Stimulated activated CD4-positive, alpha-beta T cell treated with anti-CD3 and anti-CD28 coated beads, Interleukin-1b, Interleukin-23, amount 100 ng/mL, for 1 hour (primary cell): ENCODE measurements at places on chromosomes 6 and 20.

- no peak for DNase-seq
Measured at GRCh38 chr20:39800111-39800510, 838.0 kb downstream of the DHX35 start.

GRCh38 chr20:58877050-58877975 lies 24.8 kb downstream of the GNAS start:
- no peak for DNase-seq

GRCh38 chr20:6333110-6333509 lies 210.3 kb upstream of the FERMT1 start:
- no peak for DNase-seq

- DNase-seq = no peak
Measured at GRCh38 chr6:160238761-160239751, 19.6 kb downstream of the SLC22A2 start.

GRCh38 chr20:1832634-1833033 lies 62.6 kb upstream of the SIRPA start:
- DNase-seq = no peak

GRCh38 chr20:63665708-63666107 lies 7.6 kb downstream of the RTEL1 start:
- DNase-seq = no peak

DNA sequence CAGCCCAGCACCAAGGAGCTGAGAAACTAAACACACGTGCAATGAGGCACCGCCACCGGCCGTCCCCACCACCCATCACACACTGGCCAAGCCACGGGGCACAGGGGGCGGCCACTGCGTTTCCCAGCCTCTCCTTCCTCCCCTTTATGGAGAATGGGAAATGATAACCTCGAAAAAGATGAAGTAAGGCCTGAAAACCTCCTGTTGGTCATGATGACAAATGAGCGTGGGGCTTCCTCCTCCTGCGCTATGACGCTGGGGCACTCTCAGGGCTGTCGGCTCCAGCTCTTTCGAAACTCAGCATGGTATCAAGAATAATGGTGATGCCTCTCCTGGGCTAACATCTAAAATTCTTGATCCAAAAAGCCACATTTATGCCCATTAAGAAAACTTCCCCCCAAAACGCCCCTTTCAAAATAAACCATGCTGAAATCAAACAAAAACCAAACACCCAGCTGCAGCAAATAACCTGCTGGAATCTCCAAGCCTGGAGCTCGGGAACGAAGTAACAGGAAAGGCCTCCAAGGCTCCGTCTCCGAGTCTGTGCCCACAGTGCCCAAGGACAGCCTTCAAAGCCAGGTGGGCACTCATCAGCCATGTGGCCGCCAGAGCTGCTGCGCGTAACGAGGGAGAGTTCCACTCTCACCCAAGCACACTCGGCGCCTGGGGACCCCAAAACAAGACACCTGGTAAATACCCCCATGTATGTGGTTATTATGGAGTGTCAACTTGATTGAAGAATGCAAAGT lies 50.0 kb downstream of the TAF4 start:
- DNase-seq = no peak

- DNase-seq = no peak
Measured at GRCh38 chr20:34332262-34332920, 29.2 kb upstream of the AHCY start.

GRCh38 chr6:31020057-31020456 lies 9.8 kb downstream of the MUC22 start:
- DNase-seq = no peak

GRCh38 chr6:69265090-69265489 lies 531.7 kb downstream of the LMBRD1 start:
- no peak for DNase-seq

DNA sequence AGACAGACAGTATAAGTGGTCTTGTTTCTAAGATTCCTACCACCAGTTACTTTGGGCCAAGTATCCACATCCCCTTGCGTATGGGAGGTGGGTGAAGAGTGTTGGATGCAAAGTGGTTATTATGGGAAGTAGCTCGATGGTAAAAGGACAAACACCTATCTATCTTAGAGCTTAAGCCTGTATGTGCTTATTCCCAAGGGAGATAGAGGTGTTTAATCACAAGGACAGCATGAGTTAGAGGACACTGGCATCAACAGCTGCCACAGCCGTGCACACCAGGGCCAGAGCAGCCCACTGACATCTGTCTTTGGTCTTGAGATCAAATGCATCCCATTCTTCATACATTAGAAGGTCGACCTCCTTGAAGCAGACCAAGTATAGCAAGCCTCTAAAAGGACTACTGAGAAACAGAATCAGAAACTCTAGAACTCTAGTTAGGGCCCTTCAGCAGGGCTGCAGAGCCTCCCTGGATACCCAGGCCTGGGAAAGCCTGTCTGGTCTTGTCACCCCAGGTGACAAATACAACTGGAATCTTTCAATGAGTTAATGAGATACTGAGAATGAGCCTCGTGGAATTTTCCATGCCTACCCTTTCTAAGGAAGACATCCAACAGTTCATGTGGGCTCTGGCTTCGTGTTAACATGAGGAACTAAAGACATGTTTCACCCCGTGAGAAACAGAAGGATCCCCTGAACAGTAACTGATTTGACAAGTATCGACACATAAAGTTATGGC lies 28.7 kb downstream of the TXNDC5 start:
- no peak for DNase-seq

- no peak for DNase-seq
Measured at GRCh38 chr6:7912024-7912423, 1.4 kb upstream of the TXNDC5 start.

DNA sequence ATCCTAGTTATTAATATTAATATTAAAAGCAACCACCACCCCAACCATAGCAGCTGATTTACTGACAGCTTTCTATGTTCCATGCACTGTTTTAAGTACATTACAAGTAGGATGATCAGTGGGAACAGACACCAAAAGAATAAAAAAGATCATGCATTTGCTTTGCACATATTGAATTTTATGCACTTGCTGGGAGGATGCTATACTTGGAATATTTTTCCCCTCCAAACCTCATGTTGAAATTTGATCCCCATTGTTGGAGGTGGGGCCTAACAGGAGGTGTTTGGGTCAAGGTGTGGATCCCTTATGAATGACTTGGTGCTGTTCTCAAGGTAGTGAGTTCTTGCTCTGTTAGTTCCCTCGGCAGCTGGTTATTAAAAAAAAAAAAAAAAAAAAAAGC lies 178.9 kb upstream of the MYLIP start:
- no peak for DNase-seq

GRCh38 chr6:13268913-13269518 lies 59.3 kb downstream of the TBC1D7 start:
- no peak for DNase-seq

DNA sequence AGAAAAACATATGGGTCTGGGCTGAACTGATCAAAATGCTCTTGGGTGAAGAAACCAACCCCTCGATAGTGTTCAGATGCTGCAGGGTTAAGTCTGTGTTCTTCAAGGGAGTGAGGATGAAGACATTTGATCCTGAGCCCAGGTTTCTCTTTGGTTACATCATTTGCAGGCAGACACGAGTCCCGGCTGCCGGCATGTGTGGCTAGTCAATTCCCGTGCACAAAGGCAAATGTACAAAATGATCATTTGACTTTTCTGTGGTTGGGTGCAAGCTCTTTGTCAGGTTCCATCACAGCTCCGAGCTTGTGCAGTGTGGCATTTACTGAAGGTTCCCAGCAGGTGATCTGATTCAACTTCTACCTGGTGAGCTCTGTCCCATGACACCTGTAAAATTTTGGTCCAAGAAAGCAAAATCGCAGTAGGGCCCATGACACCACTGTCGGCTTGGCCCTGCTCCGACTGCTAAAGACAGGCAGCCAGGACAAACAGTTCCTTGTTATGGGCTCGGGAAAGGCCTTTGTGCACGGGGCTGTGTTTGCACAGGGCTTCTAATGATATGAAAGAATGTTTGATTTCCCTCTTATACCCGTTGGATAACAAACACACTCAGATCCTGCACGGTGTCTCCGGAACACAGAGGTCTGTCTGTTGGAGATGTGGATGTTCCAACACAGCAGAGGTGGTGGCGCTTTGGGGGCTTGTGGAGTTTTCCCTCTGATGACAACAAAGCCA lies 46.9 kb downstream of the GJA10 start:
- no peak for DNase-seq

GRCh38 chr6:119575721-119576120 lies 226.2 kb upstream of the MAN1A1 start:
- DNase-seq = no peak

DNA sequence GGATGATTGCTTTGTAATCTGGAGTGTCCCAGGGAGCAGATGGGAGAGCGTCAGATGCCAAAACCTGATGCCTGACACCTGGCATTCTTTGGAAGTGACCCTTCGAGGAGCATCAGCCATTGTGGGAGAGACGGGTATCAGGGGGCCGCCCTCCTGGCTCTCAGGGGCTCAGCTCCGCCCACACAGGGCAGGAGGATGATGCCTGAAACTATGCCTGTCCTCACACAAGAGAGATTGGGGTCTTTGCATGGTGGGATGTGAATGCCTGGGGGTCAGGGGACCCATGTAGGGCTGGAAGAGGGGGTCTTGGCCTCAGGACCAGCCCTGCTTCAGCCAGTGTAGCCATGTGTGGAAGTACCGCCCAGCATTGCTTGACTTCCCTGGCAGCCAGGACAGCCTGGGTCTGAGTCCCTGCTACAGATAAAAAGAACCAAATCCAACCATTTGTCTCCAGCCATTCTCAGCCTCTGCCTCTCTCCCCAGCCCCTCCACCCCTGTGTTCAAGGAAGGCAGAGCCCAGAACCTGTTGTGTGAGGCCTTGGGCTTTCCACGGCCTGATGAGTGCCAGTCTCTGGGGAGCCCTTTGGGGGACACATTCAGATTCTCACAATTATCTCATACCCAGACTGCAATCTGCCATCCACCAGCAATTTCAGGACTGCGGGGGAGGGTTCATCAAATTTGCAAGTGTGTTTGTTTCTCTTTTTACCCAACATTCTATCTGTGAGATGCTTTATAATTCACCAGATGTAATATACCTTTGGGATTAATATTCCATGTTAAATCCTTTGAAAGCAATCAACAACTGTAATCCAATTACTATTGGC lies 371.2 kb downstream of the PREX1 start:
- no peak for DNase-seq

GRCh38 chr6:81120280-81120679 lies 632.2 kb downstream of the TENT5A start:
- DNase-seq = no peak

DNA sequence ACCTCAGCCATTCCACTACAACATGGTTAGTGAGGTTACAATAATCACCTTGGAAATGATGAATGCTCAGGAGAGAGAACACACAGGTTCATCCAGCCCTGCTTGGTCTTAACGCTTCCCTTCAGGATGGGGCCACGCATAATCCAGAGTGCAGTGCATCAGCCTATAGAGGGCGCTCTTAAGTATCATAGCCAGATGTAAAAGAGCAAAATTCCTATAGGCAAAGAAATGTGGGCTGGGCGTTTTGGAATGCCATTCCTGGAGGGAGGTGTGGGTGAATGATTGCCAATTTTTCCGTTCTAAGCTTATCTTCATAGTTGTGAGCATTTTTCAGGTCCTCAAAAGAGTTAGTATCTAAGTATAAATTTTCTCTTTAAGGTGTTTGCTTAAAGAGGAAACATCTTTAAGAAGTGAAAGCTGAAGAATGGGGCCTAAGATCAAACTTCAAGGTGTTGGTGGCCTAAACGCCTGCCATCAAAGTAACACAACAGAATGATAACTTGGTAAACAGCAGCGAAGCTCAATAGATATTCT lies 1.8 kb downstream of the RIPOR2 start:
- no peak for DNase-seq

GRCh38 chr6:146345598-146345997 lies 198.0 kb upstream of the RAB32 start:
- no peak for DNase-seq

DNA sequence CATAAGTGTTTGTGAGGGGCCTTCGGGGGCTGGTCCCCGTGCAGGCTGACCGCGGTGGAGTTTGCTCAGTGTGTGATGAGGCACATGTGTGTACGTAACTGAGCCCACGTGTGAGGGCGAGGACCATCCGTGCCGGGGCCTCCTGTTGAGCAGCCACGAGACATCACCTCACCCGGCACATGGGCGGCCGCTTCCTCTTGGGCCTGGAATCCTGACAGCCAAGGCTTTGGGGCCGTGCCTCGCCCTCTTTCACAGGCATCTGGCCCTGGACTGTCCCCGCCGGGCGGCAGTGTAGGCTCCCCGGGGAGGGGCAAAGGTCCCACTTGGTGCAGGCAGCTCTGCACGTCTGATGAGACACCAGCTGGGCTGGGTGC lies 202.3 kb downstream of the DLL1 start:
- DNase-seq = no peak

- DNase-seq = no peak
Measured at GRCh38 chr6:29633534-29633905, 537 bp upstream of the GABBR1 start.

- no peak for DNase-seq
Measured at GRCh38 chr20:50381771-50382593, 128.2 kb upstream of the PTPN1 start.

DNA sequence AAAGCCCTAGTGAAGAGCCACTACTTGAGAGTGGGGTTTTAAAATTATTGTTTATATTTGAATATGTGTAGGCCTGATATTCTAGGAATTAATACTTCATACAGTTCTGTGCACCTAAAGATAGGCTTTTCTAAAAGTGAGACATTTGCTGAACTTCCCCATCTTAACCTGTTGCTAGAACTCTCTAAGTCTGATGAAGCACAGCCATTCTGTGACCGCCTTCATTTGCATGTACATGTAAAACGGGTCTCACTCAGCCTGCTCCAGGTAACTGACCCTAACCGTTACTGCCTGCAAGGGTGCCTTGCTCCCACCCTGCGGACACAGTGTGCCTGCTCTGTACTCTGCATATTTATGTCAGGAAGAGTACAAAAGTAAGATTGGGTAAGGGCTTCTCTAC lies 44.3 kb upstream of the IRF4 start:
- DNase-seq = no peak

GRCh38 chr6:74755196-74755595 lies 450.7 kb downstream of the COL12A1 start:
- no peak for DNase-seq

DNA sequence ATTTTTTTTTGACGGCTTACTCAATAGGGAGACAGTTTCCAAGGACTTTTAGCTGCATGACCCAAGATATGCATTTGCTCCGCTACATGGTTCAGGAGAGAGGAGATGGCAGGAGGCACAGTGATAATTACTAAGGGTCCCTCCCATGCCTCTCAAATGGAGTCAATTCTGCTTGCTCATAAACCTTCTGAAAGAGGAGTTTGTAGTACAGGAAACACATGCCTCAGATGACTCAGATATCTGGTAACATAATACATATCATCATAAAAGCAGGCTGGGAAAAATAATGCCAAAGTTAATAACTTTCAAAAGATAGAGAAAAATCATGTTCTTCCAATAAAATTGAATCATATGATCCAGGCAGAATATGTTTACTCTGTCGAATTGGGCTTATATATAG lies 97.6 kb upstream of the DEFB112 start:
- DNase-seq = no peak

- DNase-seq = no peak
Measured at GRCh38 chr20:57564180-57564802, 3.4 kb downstream of the PCK1 start.
